Parietal lobe (tissue), 2 donors: ENCODE measurements at places on chromosomes 12 and 14. TPM values are rescaled to one million over a fixed set of nuclear protein-coding genes. Genes with fewer than 3 reads are reported as not detected.

Gene TCL1A
- not detected for total RNA-seq

Gene ALDH1L2
- 15.7 TPM for total RNA-seq

Gene GNS
- 41.3 TPM for total RNA-seq

Gene PPP2R3C
- total RNA-seq, result 62.9 TPM

Gene LHX5
- total RNA-seq, result not detected

Gene DNAJC22
- total RNA-seq, result not detected

Gene AKAP6
- total RNA-seq, result 256 TPM

Gene MYO1H
- 0.31 TPM for total RNA-seq

Gene TAS2R46
- 14.4 TPM for total RNA-seq

Gene KRT6B
- not detected for total RNA-seq

Gene CMA1
- not detected for total RNA-seq

Gene UNC79
- 94.2 TPM for total RNA-seq

Gene CCDC177
- total RNA-seq, result 8.8 TPM

Gene FBXO21
- total RNA-seq, result 149 TPM

Gene RASAL1
- total RNA-seq, result 2.8 TPM

Gene CD27
- 0.63 TPM for total RNA-seq

Gene CLEC2A
- total RNA-seq, result not detected

Gene WIF1
- 2.2 TPM for total RNA-seq

Gene ASPG
- total RNA-seq, result 0.31 TPM

Gene AQP6
- 0.31 TPM for total RNA-seq

Gene RERGL
- total RNA-seq, result 0.94 TPM

Gene FOXG1
- total RNA-seq, result 80.4 TPM

Gene MSRB3
- 3.4 TPM for total RNA-seq

Gene GPR84
- not detected for total RNA-seq

Gene VRTN
- not detected for total RNA-seq

Gene ATF7
- 26.0 TPM for total RNA-seq

Gene HOXC12
- total RNA-seq, result not detected

Gene DLK1
- total RNA-seq, result not detected

Gene ACOT6
- total RNA-seq, result not detected

Gene PLD4
- 2.5 TPM for total RNA-seq

Gene TPCN1
- 8.5 TPM for total RNA-seq

Gene RHOJ
- 7.2 TPM for total RNA-seq

Gene GPD1
- 23.8 TPM for total RNA-seq

Gene PTPRQ
- 1.6 TPM for total RNA-seq

Gene CDCA3
- 4.1 TPM for total RNA-seq

Gene KLRC3
- 0.63 TPM for total RNA-seq

Gene PRIMA1
- not detected for total RNA-seq

Gene E2F7
- 5.0 TPM for total RNA-seq

Gene FRS2
- total RNA-seq, result 83.3 TPM
